ENCODE measurements at places on chromosomes 11 and 22. TPM values are rescaled to one million over a fixed set of nuclear protein-coding genes. Genes with fewer than 3 reads are reported as not detected.

MMP11 gene
- 8.2 TPM for total RNA-seq

MLC1 gene
- total RNA-seq: not detected

FAM118B gene
- 26.5 TPM for total RNA-seq

NCR3LG1 gene
- total RNA-seq: 0.26 TPM

FOLR1 gene
- total RNA-seq: not detected

BACE1 gene
- 7.0 TPM for total RNA-seq

RBM7 gene
- 68.2 TPM for total RNA-seq

TYR gene
- total RNA-seq: not detected

SCUBE1 gene
- total RNA-seq: 1.8 TPM

KRTAP5-11 gene
- not detected for total RNA-seq

UCP3 gene
- 0.22 TPM for total RNA-seq

MMP26 gene
- total RNA-seq: not detected

OR52A1 gene
- not detected for total RNA-seq

MUC5AC gene
- total RNA-seq: not detected

ANGPTL5 gene
- 0.17 TPM for total RNA-seq

ALDH3B2 gene
- not detected for total RNA-seq

GNG3 gene
- not detected for total RNA-seq

HYOU1 gene
- 199 TPM for total RNA-seq

C22orf42 gene
- total RNA-seq: not detected

KCNJ11 gene
- total RNA-seq: 1.1 TPM

MRGPRE gene
- total RNA-seq: not detected

SESN3 gene
- 28.6 TPM for total RNA-seq
